ENCODE measurements at places on chromosomes 13 and 19. TPM values are rescaled to one million over a fixed set of nuclear protein-coding genes. Genes with fewer than 3 reads are reported as not detected.

- no peak for DNase-seq
Observed at GRCh38 chr19:56014765-56015164, 28.2 kb downstream of the NLRP5 start.

DNA sequence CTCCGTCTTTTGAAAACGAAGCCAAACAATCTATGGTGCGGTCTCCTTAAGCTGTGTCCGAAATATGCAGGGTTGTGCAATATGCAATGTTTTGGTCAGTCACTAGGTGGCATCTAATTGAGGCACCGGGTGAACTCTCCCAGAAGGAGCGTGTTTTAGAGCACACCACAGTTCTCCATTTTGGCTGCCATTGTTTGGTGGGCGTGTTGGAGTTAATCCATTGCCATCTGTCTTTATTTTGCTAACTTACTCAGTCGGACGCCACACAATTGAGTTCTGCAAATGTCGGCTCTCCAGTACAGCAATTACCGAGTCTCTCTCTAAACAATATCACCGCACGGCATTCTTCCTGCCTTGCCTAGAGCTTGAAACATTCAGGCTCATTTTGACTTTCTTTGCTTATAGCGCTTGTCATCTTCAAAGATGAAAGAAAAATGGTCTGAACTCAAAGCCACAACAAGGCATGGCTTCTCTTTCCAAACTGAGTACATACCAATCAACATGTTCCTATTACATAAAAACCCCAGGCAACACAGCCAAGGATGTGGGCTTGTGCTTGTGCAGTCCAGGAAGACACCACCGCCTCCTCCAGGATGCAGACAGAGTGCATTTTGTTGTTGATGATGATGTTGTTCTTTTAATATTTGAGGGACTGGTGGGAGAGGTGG is 182.0 kb upstream of the SERP2 start:
- DNase-seq = peak; percentile 39

The ZNF223 gene
- total RNA-seq = 3.0 TPM

DNA sequence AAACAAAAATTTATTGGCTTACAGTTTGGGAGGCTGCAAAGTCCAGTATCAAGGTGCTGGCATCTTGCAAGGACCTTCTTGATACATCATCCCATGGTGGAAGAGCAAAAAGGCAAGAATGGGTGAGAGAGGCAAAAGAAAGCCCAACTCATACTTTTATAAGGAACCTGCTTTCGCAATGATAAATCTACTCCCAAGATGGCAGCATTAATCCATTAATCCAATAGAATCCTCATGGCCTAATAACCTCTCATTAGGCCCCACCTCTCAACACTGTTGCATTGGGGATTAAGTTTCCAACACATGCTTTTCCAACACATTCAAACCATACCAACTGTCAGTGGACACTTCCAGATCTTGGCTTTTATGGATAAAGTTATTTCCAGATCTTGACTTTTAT is 48.7 kb upstream of the ZNF507 start:
- DNase-seq = no peak

The CEACAM20 gene
- total RNA-seq = not detected

The MCOLN1 gene
- total RNA-seq = 8.9 TPM

The TTYH1 gene
- total RNA-seq = 0.81 TPM

The KIR3DL2 gene
- total RNA-seq = under 0.01 TPM

The PRR20D gene
- not detected for total RNA-seq

- no peak for DNase-seq
Observed at GRCh38 chr19:40091205-40092129, 724 bp upstream of the ZNF780A start.

DNA sequence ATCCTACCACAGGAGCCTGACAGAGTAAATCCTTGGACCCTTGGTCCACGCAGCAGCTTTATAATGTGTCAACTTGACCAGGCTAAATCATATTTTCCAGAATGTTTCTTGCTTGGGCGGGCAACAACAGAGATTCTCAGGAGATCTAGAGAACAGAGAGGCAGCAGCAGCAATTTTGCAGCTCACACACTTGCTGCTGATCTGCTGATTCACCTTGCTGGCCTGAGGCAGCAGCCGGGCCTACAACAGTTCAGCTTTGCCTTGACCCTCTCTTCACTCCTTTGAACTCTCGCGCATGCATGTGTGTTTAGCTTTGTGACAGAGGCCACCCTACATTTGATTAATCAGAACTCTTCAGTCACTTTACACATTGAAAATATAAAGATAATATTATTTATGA is 159.3 kb downstream of the UGGT2 start:
- no peak for DNase-seq

- no peak for DNase-seq
Observed at GRCh38 chr13:111948811-111949210, 118.1 kb upstream of the SOX1 start.

The MRI1 gene
- 86.7 TPM for total RNA-seq

- no peak for DNase-seq
Observed at GRCh38 chr19:52959613-52960295, 2.9 kb downstream of the ZNF816 start.

DNA sequence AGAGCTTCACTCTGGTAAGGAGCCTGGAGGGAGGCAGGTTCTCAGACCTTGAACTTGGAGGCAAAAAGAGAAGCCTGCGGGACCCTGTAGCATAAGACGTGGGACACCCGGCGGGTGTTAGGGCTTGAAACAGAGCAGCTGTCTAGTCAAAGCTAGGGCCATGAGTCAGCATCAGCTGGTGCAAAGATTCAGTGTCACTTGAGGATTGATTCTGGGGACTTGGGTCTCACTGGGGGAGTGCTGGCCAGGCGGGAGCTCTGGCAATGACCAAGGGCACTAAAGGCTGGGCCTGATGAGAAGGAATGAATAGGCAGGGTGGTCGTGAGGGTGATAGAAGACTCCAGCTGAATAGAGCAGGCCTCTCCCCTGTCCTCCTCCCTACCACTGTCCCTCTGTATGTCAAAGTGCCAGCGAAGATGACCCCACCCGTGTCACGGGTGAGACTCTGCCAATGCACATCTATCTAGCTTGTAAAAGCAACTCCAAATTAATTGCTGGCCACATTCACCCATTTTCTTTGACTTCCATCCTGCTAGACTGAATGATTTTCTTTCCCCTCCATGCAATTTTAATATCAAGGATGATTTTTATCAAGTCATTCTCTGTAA is 97.1 kb downstream of the MBNL2 start:
- DNase-seq = no peak

GRCh38 chr13:49586717-49587116 is 1.4 kb upstream of the RCBTB1 start:
- no peak for DNase-seq

GRCh38 chr19:50974702-50975556 is 5.5 kb upstream of the KLK6 start:
- no peak for DNase-seq

GRCh38 chr19:30083125-30083681 is 141.2 kb downstream of the URI1 start:
- DNase-seq = no peak

The ARHGEF7 gene
- total RNA-seq = 34.2 TPM

The ZNF540 gene
- 1.1 TPM for total RNA-seq

DNA sequence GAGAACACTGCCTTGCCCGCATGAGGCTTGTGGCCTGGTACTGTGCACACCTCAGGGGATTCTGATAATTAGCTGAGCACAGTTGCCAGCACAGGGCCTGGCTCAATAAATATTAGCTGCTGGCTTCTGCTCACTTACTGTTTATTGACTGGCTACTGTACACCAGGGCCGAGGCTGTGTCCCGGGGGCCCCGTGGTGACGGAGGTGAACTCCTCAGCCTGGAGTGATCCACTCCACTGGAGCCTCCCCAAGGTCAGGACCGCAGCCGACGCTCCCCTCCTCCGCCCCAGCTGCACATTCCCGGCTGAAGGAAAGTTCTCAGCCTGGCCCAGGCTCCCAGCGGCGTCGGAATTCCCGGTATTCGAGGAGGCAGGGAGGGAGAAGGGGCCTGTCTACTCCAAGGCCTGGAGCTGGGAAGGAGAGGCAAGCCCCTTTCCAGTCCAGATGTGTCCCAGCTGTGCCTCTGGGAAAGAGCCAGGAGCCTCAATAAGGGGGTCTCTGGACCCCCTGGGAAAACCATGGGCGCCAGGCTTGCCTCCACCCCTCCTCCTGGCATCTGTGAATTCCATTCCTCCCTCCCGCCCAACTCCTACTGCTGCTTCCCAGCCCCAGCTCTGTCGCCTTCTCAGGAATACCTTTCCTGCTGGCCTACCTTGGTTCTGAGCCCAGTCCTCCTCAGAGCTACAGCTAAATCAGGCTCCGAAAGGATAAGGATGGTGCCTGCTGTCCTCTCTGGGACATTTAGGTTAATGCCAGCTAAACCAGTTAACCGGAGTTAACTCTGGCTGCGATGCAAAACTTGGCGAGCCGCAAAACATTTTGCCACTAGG is 7.3 kb downstream of the RPS16 start:
- no peak for DNase-seq

The PRKACA gene
- total RNA-seq = 19.4 TPM

The AKAP8 gene
- 33.4 TPM for total RNA-seq

DNA sequence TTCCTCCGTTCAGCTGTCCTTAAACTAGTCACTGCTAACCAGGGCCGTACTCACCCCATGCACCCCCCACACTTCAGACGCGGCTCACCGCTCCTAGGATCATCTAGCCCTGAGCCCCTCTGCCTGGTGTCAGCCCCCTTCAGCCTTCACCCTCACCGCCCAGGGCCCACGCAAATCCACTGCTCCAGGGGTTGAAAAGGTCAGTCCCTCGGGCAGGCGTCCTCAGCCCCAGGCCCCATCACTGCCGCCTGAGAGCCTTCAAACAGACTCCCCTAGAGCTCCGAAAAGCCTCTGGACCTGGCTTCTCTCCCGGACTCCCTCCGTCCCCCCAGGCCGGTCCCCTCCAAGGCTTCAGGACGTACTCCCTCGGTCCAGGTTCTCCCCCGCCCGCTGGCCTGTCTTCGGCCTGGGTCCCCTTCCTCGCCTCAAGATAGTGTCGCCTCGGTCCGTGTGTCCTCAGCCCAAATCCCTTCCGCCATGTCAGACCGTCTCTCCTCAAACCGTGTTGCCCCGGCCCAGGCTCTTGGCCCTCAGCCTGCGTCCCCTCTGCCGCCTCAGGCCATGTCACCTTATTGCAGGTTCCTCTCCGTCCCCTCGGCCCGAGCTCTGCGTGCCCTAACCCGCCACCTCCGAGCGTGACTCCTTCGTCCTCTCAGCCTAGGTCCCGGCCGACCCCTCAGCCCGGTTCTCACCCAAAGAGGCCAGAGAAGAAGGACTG is 553 bp downstream of the NAPA start:
- no peak for DNase-seq

GRCh38 chr19:45100201-45100600 is 7.2 kb downstream of the PPP1R37 start:
- DNase-seq = no peak

DNA sequence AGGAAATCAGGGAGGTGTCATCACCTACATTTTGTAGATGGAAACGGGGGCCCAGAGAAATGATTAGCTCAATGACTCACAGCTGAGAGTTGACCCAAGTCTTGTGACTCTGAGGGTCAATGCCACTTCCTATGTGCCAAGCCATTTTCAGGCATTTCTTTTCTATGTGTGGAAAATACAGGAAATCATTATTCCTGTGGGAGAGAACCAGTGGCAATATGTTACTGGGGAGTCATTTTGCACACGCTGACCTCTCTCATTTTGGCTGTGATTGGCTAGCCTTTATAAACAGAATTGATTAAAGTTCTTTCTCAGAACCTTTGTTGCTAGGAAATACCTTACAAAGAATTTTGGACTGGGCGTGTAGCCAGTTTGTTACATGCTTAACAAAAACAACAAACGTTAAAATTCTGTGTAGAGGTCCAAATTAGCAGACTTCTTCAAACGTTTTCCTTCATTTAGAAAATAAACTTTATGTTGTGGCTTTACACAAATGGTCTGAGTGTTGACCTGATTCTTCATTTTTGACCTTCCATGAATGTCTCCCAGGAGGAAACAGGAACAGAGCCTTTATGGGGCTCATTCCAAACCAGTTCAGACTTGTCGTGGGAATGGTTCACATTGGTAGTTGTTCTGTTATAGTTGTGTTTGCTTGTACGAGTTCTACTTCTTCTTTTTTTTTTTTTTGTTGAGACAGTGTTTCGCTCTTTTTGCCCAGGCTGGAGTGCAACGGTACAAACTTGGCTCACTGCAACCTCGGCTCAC is 11.4 kb downstream of the PCCA start:
- no peak for DNase-seq

GRCh38 chr19:29450306-29450705 is 75.5 kb upstream of the VSTM2B start:
- no peak for DNase-seq

DNA sequence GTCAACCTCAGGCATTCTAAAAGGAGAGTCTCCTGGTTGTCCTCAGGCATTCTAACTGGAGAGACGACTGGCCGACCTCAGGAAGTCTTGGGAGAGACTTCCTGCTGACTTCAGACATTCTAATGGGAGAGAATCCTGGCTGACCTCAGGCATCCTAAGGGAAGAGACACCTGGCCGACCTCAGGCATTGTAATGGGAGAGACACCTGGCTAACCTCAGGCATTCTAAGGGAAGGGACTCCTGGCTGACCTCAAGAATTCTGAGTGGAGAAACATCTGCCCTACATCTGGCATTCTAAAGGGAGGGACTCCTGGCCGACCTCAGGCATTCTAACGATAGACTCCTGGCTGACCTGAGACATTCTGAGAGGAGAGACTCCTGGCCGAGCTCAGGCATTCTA is 1353.3 kb downstream of the UQCRFS1 start:
- no peak for DNase-seq

- no peak for DNase-seq
Observed at GRCh38 chr13:111904166-111904565, 162.8 kb upstream of the SOX1 start.

DNA sequence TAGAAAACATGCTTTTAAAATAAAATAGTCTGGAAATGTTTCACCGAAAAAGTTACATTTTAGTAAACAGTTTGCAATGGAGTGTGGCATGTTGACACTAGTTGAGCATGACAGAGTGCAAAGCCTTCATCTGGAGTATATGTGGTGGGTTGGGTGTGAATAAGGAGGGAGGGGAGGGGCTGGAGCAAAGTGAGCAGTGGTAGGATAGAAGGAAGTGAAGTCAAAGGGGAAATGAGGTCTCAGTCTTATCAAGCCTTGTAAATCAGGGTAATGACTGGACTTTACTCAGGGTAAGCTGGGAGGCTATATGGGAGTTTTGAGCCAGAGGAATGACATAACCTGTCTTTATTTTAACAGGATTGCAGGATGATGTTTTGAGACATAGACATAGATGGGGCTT is 222.8 kb downstream of the PCDH20 start:
- DNase-seq = no peak

The CCDC61 gene
- 14.3 TPM for total RNA-seq

GRCh38 chr19:33273065-33273736 is 29.1 kb downstream of the CEBPA start:
- no peak for DNase-seq

DNA sequence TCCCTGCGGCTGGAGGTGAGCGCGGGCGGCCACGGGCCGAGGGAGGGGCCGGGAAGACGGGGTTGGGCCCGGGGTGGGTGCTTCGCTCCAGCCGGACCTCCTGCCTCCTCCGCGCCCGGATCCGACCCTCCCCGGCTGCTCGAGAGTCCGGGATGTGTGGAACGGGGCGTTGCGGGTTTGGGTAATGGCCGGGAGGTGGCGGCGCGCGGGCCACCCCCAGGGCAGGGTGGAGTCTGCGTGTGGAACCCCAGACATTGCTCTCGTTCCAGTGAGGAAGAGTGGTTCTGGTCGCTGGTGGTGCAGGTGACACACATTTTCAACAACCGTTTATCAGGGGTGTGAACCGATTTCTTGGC is 38.8 kb downstream of the ARHGEF7 start:
- DNase-seq = peak; percentile 53

- DNase-seq = no peak
Observed at GRCh38 chr19:15935167-15935702, 906 bp upstream of the CYP4F11 start.

GRCh38 chr13:84466461-84466860 is 584.2 kb upstream of the SLITRK1 start:
- no peak for DNase-seq

The CGB8 gene
- not detected for total RNA-seq

Data from hematopoietic multipotent progenitor cell (in vitro differentiated cells).